Activated CD4-positive, alpha-beta T cell treated with anti-CD3 and anti-CD28 coated beads, Interleukin-2, amount 50 U/mL, for 1 hour (primary cell): ENCODE measurements at places on chromosomes 6 and 20.

DNA sequence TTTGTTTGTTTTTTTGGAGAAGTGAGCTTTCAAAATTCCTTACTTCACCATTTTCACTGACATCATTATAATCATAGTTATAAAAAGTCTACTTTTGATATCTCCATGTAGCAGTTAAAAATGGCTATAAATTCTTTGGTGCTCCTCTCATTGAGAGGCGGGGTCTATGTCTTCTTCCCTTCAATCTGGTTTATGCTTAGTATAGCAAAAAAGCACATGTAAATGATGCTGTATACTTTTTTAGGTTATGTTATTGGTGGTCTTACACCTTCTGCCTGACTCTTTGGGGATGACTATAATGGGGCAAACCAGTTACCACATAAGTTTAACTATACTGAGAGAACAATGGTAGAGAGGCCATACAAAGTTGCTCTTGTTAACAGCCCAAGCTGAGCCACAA lies 289.6 kb downstream of the EPM2A start:
- DNase-seq = no peak

GRCh38 chr20:60728705-60729104 lies 523.4 kb upstream of the CDH4 start:
- no peak for DNase-seq

DNA sequence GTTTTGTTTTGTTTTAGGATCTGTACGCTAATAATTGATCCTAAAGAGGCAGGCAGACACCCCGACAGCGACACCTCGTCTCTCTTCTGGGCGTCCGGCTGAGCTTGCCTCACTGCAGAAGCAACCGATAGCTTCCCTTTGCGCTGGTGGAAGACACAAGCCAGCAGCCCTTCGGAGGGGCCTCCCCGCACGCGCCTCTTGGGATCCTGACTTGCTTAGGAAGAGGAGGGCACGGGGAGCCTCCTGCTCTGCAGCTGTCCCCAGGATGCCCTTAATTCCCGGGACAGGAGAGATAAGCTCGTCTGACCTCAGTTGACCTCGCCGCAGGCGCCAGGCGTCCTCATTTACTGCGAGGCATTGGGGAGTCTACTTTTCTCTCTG lies 94.0 kb downstream of the CD83 start:
- DNase-seq = peak; percentile 24

GRCh38 chr20:568097-568652 lies 24.6 kb upstream of the CSNK2A1 start:
- no peak for DNase-seq

GRCh38 chr20:64102647-64103354 lies 4.6 kb downstream of the NPBWR2 start:
- no peak for DNase-seq

DNA sequence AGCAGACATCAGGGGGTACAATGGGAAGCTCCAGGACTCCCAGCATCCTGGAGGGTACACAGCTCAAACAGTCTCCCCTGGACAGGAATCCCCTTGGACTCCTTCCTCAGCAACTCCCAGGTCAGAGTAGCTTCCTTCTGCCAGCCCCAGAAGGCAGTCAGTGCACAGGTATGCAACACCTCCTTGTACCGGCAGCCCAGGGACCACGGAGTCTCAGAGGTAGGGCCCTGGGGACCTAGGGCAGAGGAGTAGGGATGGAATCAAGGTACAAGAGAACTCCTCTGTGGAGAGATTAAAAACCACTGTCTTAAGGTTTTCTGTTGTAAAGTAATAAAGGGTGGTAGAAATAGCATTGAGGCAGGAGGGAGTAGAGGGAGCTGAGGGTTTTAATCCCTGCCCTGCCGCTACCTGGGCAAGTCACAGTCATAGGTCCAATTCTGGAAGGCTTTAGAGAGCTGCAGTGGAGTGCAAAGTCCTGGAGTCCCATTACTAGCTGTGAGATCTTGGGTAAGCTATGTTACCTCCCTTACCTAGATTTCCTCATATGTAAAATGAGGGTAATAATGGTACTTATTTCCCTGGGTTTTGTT lies 7.5 kb downstream of the TP53TG5 start:
- no peak for DNase-seq

GRCh38 chr6:158803733-158804143 lies 15.4 kb downstream of the EZR start:
- no peak for DNase-seq

GRCh38 chr6:57268294-57268640 lies 46.2 kb upstream of the RAB23 start:
- DNase-seq = no peak

- no peak for DNase-seq
Observed at GRCh38 chr6:134622382-134623173, 304.7 kb upstream of the SGK1 start.

GRCh38 chr6:46170357-46171289 lies at the start of gene ENPP5:
ENPP5 (minus strand) TSS chr6:46170980; CDS start chr6:46168262, 2,718 bp downstream.
- DNase-seq = peak; percentile 54
